Small intestine (tissue), 16 donors: ENCODE measurements at places on chromosomes 7 and 10.

DNA sequence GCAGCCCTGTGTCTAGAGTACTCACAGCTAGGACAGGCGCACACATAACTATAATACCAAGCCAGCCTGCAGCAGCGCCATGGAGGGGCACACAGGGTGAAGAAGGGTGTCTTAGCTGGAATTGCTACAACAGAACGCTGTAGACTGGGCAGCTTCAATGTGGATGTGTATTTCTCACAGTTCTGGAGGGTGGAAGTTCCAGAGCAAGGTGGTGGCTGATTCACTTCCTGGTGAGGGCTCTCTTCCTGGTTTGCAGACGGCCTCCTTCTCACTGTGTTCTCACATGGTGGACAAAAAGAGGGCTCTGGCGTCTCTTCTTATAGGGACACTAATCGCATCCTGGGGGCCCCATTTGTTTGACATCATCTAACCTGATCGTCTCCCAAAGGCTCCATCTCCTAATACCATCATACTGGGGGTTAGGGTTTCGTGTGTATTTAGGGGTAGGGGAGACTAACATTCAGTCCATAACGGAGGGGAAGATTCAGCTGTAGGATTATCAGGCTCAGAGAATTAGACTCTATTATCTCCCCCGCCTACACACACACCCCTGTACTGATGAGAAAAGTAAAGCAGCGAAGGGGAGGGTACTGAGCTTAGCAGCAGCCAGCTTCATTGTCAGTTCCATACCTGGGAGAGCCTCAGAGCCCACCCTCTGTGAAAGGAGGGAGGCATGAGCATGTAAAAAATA, 289.1 kb downstream of the CCDC3 start:
- no peak for DNase-seq

DNA sequence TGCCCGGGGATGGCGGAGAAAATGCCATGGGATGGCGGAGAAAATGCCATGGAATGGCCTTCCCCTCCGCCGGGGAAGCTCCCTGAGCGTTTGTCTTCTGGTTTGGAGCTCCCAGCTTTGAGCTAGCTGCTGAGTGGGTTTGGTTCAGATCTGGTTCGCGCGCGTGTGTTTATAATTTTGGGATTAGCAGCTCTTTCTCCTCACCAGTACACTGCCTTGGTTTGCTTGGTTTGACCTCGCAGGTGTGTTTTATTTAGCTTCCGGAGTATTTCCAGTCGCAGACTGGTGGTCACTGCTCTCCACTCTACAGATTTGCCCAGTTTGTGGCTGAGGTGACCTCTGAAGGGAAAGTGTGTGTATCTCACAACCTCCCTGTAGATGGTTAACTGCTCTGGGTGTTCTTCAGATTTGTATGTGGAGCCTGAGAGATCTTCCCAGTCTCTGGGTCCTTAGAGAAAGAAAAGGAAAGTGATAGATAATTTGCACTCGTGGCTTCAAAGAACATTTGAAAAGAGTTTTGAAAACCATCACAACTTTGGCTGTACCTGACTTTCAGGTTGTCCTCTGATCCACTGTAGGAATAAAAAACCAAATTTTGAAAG, 597 bp downstream of the ZNF277 start:
- DNase-seq, result peak; percentile 29

- no peak for DNase-seq
Observed at GRCh38 chr7:75595766-75596165, 103.6 kb downstream of the SPDYE5 start.

GRCh38 chr7:37974711-37975110, 54.3 kb downstream of the EPDR1 start:
- DNase-seq, result no peak

DNA sequence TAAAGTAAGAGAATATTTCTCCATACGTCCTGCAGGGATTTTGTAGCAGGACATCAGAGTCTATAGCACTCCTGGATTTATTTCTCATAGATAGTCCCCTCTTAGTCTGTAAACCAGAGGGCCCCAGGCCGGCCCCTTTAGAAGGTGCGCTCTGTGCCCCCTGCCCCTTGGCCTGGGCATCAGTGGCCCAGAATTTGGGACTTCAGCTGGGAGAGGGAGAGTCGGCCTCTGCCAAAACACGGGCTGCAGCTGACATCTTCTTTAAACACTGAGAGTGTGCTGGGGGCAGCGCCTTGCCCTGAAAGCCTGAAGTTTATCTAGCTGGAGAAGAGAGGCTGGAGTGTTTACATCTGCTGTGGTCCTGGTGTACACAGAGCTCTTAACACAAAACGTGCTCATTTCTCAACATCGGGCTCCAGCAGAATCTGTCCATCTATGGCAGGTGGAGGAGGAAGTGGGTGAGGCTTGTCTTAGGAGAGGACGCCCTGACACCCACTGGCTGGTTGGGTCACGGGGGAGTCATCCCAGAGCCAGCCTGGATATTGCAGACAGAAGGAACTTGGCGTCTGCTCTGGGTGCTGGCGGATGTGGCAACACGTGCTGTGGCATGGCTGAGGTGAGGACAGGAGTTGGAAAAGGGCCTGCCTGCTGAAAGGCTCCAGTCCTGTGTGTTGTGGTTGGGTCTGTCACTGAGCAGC, 5.0 kb upstream of the TACR2 start:
- no peak for DNase-seq

DNA sequence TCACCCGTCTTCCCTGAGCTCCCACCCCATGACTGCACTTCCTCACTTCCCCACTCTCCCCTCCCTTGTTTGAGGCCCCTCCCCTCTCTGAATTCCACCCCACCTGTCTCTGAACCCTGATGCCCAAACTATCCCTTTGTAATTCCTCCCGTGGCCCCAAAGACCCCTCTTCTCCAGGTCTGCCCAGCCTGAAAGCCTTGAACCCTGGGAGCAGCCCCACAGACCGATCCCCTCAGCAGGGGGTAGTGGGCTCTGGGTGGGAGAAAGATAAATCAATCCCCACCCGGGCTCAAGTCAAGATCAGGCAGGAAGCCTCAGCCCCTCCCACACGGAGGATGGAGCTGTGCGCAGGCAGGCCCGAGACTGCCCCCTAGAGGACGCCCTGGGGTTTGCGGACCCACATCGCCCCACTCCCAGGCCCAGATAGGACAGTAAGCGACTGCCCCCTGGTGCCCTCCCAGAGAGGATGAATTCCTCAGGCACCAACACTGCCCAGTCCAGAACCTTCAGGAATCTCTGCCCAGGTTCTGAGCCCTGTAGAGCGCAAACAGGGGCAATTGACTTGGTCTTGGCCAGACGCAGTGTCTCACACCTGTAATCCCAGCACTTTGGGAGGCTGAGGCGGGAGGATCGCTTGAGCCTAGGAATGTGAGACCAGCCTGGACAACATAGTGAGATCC, 11.7 kb downstream of the HSPB1 start:
- DNase-seq, result peak; percentile 95

DNA sequence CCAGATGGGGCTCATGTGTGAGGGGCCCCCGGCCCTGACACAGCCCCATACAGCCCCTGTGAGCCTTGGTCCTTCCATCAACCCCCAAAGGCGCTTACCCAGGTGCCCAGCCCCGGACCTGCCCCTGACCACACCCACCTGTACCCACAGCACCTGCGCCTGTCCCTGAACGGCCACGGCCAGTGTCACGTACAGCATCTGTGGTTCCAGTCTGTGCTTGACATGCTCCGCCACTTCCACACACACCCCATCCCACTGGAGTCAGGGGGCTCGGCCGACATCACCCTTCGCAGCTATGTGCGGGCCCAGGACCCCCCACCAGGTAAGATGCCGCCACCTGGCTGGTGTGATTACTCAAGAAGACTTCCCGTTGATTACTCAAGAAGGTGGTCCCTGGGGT, 33.5 kb downstream of the SH2B2 start:
- DNase-seq, result no peak

- DNase-seq, result no peak
Observed at GRCh38 chr7:37068038-37068437, 343.7 kb upstream of the AOAH start.

- no peak for DNase-seq
Observed at GRCh38 chr10:82278401-82279182, 403.6 kb downstream of the NRG3 start.

DNA sequence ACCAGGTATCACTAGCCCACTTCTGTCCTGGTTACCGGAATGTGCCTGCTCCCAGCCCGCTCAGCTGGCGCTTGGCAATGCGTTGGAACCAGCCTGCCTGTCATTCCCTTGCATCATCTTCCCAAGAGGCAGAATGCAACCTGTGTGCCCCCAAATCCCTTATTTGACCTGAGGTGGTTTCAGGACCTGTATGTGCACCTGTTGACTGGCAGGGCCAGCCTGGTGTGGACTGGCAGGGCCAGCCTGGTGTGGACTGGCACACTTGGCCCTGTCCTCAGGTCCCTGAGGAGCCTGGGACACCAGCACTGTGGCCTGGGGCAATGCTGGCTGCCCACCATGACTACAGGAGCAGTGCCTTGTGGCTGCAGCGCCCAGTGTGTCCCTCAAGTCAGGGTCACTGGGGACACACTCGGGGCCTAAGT, 38.2 kb downstream of the ZNF467 start:
- DNase-seq, result no peak

GRCh38 chr10:132373241-132373955, 23.6 kb upstream of the PWWP2B start:
- DNase-seq, result no peak

GRCh38 chr10:104577861-104578521, 63.1 kb upstream of the SORCS3 start:
- no peak for DNase-seq

GRCh38 chr10:15729890-15730289, 10.2 kb upstream of the ITGA8 start:
- DNase-seq, result no peak

DNA sequence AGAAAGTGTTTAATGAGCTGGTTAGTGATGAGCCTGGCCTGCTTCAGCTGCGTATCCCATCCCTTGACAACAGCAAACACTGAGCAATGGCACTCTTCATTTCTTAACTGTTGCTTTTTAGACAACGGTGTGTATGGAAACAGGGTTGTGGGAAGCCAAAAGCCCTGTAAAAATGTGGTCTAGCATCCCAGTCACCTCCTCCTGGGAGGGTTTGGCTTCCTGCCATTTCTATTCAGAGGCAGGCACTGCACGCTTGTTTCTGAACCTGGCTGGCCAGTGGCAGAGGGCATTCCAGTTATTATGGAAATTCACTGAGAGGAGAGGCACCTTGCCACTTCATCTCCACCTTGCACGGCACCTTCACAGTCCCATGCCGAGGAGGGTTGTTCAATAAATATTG, 123.0 kb upstream of the ADARB2 start:
- no peak for DNase-seq

DNA sequence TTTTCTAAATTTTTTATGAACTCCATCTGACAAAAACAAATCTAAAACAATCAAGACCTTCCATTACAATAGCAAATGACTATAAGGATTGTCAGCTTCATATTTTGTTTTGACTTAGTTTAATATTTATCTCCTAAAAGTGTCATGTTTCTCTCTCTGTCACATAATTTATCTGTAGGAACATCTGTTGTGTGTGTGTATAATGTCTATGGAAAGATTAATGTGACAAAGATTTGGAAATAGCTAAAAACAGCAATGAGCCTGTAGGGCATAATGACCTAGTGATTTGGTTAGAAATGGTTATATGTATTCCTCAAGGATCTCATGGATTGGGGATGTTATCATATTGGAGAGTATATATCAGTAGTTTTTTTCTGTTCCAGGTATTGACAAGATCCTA, 69.6 kb upstream of the MDFIC start:
- DNase-seq, result no peak
